ENCODE measurements at places on chromosomes 5 and 9.

DNA sequence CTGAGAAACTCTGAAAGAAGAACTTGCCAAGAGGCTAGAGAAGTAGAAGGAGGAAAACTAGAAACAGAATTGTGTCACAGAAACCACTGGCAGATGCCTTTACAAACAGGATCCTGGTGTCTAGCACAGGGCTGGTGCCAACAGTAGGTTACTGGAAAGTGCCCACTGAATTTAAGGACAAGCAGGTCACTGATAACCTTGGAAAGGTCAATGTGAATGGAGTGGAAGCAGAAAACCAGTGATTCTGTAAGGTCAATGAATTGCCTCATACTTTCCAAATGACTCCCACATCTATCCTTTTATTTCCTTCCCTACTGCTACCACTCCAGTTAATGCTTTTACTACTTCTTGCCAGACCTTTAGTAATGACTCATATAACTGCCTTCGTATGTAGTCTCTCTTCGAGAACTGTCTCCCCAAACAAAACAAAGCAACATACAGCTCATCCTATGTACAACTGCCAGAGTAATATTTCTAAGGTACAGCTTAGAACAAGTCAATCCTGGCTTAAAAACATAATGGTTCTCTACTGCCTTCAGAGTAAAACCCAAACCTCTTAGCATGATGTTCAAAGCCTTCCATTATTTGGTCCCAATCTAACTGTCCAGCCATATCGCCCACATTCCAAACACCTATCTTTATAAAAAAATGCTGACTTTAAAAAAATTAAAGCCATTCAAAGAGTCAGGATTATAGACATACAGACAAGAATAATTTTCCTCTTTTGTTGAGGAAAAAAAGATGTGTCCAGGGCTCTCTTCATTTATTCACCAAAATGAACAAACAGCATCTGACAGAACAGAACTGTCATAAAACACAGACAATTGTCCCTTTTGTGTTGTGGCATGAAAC, 52.5 kb downstream of the NR3C1 start:
- peak; percentile 58 for DNase-seq

DNA sequence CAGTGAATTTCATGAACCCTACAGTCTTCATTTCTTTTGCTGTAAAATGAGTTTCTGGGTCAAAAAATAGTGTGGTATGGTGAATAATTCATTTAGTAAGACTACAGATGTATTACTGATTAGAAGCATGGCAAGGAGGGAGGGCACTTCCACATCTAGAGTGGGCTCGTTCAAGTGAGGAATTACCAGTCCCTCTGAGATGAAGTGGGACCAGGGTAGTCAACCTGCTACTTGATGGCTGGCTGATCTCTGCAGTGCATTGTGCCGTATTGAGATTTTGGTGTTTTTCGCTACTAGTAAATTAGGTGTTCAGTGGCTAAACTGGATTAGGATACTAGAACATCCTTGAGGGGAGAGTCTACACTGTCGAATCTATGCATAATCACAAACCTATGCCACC, 10.8 kb downstream of the CDC37L1 start:
- DNase-seq = no peak

- no peak for DNase-seq
Measured at GRCh38 chr9:13351778-13352386, 72.4 kb upstream of the MPDZ start.

DNA sequence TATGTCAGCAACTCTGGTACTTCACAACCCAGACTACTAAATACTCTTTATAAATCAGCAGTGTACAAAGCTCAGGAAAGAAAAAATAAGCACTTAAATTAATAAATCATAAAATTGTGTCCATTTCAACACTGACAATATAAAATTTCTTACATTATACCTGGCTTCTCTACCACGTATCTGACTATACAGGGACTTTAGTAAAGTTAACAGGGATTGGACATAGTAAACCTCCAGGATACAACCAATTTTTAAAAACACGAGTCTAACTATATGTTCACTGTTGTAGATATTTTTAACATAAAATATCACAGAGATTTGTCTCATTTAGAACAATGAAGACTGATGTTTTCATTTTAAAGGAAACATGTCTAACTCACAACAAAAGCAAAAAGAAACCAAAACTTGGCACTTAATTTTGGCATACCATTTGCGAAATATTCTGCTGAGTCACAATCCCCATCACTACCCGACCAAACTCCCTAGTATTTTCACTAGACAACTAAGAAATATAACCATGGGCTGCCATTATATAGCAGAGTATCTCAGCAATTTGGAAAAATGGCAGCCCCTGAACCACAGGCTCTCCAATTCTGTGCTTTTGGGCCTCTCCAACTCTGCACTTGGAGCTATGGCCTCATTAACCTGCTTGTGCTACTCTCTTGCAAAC, 14.4 kb downstream of the FAM169A start:
- no peak for DNase-seq

DNA sequence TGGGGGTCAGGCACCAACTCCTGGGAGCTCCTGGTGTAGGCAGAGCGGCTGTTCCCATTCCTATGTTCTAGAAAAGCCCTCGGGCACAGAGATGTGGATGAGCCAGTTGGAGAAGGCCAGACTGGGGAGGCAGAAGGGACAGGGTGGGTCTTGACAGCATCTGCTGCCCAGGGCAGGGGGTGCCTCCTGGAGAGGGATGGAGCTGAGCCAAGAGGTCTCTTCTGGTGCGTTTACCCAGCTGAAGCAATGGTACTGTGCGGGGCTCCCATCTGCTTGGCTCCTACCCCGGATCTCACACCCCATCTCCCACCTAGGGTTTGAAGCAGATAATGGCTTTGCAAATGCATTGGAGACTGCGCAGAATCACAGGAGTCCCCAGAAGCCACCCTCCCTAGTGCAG, 41.3 kb downstream of the SHB start:
- DNase-seq = no peak
